ENCODE measurements at places on chromosomes 12 and 14. TPM values are rescaled to one million over a fixed set of nuclear protein-coding genes. Genes with fewer than 3 reads are reported as not detected.

- no peak for DNase-seq
These were observed 67.8 kb downstream of the VWF start for GRCh38 chr12:6056406-6057240.

DNA sequence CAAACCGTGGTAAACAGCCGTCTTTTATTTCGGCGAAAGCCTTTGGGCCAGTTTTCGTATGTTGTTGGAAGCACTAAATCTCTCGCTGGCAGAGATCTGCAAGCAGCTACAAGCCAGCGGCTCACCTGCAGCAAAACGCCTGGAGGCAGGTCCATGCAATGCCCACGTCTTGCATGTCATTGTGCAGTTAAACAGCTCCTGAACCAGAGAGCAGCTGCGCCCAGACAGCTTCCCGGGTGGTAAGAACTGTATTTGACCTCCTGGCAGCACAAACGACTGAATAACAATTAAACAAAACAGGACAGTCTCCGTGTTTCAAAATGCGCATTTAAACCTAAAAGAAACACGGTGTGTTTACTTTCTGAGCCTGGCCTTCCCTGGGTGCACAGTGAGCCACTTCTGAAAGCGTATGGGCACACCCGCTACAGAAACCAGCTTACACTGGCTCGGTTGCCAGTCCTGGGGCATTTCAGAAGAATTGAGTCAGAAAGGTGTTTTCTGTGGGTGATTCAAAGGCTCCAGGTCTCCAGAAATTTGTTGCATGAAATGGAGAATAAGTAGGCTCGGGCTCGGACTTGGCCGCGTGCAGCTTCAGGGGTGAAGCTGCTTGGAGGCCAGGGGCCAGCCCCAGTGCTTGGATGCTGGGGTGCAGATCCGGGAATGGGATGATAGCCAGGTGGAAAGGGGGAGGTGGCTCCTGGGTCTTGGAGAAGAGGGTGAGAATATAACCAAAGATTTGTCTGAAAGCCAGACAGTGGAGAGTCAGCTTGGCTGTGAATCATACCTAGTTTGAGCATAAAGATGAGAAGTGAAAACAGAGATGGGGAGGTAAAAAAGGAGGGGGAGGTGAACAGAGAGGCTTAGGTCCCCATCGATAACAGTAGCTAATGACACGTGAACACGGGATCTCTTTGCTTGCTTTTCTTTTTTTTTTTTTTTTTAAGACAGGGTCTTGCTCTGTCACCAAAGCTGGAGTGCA lies 24.9 kb upstream of the FZD10 start:
- no peak for DNase-seq

- no peak for DNase-seq
These were observed 93.2 kb downstream of the CHST11 start for GRCh38 chr12:104549815-104550480.

DNA sequence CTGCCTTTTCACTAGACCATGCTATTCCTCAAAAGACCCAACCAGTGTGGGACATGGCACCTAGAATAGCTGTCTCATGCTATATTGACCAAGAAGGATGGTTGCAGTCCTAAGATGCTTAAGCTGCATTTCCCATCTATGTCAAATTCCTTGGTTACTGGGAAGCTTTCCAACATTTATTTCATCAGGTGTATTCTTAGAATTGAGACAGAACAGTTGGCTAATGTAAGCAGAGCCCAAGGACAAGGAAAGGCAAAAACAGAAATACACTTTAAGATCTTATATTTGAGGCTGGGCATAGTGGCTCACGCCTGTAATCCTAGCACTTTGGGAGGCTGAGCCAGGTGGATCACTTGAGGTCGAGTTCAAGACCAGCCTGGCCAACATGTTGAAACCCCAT lies 24.7 kb downstream of the ARG2 start:
- no peak for DNase-seq

RGS6 gene
- 26.1 TPM for total RNA-seq

Measured in Right ventricle myocardium superior (tissue), 1 donor.